Stimulated activated CD4-positive, alpha-beta T cell treated with anti-CD3 and anti-CD28 coated beads, Interleukin-2, amount 100 ng/mL, for 4 hours (primary cell): ENCODE measurements at places on chromosomes 6 and 20.

- DNase-seq = no peak
These were observed 33.3 kb downstream of the PPP1R14C start for GRCh38 chr6:150176152-150176551.

DNA sequence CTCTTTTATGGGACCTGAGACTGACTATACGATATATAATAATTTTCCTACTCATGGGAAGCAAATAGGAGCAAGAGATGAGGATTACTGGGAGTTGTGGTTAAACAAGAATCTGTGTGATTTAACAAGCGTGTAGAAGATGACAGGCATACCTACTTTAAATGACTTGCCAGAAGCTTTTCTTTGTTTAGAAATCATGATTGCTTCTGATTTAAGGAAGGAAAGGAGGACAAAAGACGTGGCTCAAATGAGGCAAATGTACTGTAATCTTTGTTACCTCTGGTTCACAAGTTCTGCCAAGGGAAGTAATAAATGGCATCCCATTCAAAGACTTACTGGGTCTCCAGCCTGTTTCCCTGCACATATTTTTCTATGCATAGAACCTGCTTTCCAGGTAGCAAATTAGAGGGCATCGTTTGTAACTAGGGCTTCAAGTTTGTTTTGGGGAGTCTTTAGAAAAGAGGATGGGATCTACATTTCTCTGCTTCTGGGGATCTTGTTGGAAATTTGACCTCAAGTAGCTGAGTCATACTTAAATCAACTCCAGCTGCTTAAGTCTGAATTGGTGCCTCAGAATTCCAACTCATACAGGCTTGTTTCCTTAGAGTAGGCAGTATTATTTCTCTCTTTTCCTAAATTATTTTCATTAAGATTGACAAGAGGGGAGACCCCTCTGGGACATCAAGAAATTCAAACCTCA is 2.9 kb upstream of the TRMT11 start:
- DNase-seq = no peak

- no peak for DNase-seq
These were observed 75.5 kb downstream of the SLC22A23 start for GRCh38 chr6:3381233-3381921.

- no peak for DNase-seq
These were observed 219.0 kb upstream of the JARID2 start for GRCh38 chr6:15026832-15027231.

DNA sequence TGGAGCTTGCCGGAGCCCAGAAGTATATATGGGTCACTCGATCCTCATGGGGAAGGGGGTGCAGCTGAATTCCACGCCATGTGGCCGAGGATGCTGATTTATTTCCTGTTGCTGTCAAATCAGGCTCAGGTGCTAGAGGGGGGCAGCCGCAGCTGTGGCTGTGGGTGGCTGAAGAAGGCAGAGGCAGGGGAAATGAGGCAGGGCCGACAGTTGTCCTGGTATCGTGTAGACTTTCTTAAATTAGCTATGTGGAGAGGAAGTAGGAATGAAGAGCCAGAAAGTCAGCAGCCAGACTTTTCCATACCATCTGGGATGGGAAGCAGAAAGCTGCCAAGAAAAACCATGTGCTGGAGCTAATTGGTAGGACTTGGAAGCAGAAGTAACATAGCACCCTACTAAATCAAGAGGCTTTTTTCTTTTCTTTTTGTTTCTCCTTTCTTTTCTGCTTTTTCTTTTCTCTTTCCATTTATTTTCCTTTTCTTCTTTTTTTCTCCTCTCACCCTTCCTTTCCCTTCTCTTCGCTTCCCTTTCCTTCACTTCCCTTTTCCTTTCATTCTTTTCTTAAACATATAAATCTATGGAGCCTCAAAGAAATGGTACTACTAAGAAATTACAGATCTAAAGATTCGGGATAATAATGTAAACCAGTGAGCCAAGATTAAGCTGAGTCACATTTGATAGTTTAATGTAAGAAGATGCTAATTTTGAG is 90.6 kb upstream of the CD83 start:
- DNase-seq = no peak

GRCh38 chr20:10965936-10966470 is 292.2 kb upstream of the JAG1 start:
- no peak for DNase-seq

- no peak for DNase-seq
These were observed 165.4 kb upstream of the CITED2 start for GRCh38 chr6:139539852-139540251.

- DNase-seq = no peak
These were observed 17.5 kb downstream of the COL11A2 start for GRCh38 chr6:33174784-33175183.
